CD4-positive, alpha-beta T cell treated with Interleukin-6 at 100 ng/mL for 8 hours (primary cell): ENCODE measurements at places on chromosomes 2 and 18.

- DNase-seq, result peak; percentile 8
These were observed 617 bp downstream of the SRBD1 start for GRCh38 chr2:45610281-45611019.

GRCh38 chr18:59021500-59021899 is 118.2 kb upstream of the SEC11C start:
- DNase-seq, result no peak

DNA sequence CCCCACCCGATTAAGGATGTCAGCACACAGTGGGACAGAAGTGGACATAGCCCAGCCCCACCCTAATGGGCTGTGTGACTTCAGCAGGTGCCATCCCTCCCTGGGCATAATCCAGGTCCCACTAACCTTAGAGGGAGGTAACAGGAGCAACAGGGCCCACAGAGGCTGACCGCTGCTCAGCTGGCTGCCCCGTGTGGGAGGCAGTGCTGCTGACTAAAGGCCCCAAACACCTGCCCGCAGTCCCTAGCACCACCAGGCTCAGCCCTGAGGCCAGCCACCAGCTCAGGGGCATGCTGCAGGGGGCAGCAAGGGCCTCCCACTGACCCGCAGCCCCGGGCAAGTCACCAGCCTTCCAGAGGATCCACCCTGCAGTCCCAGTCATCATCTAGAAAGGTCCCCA is 14.6 kb downstream of the BIN1 start:
- DNase-seq, result no peak

DNA sequence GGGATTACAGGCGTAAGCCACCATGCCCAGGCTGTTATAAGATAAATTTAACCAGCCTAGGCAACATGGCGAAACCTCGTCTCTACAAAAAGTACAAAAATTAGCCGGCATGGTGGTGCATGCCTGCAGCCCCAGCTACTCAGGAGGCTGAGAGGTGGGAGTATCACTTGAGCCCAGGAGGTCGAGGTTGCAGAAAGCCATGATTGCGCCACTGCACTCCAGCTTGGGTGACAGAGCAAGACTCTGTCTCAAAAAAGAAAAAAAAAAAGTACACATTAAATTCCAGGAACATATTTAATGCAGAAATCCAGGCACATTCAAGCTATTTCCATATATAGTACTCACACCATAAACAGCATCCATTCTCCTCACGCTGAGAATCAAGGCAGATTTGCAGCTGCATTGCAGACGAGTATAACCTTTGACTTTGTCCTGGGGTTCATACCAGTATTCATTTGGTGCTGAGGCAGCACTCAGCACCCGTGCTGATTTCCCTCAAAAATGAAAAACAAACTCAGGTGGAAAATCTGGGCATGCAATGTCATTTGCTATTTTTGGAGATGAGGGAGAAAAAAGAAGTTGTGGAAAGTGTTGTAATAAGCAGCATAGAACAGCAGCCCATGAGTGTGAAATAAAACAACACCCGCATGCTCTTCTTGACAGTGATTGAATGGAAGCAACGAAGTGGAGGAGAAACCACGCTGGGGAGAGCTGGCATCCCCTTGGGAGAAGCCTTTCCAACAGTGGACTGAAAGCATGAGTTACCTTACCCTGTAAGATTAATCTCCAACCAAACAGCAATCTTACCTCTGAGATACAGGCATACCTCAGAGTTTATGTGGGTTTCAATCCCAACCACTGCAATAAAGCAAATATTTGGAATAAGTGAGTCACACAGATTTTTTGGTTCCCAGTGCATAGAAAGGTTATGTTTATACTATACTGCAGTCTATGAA is 46.8 kb upstream of the ANXA4 start:
- DNase-seq, result no peak
